ENCODE measurements at places on chromosomes 7 and 10.
A peak's percentile ranks its signal among the peaks of the same experiment; 100 is the strongest.

- DNase-seq: no peak
Measured at GRCh38 chr7:12757443-12757842, 70.0 kb downstream of the ARL4A start.

DNA sequence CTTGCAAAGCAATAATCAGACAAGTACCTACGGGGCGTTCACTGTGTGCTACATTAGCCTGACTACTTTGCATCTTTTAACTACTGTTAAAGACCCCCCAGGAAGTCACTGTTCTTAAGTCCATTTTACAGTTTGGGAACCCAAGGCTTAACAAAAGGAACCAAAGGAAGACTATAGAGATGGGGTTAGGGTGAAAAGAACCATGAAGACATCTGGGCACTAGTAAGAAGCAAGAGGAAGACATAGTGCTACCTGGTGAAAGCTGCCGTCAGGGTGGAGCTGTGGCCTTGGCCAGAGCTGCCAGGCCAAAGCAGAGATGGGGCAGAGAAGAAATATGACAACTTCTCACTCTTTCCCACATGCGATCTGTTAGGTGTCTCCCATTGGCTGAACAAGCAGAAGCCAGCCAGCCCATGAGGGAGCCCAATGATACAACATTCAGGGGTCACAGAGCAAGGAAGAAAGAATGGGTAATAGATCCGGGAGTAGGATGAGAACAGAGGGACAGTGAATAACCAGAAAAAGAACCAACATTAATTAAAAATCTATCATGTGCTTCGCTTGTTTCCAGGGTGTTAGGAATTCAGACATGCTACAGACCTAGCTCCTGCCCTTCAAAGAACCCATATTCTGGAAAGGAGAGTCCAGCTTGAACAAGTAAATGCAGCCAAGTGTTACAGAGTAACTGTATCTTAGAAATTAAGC lies 85.4 kb downstream of the ARID5B start:
- no peak for DNase-seq

DNA sequence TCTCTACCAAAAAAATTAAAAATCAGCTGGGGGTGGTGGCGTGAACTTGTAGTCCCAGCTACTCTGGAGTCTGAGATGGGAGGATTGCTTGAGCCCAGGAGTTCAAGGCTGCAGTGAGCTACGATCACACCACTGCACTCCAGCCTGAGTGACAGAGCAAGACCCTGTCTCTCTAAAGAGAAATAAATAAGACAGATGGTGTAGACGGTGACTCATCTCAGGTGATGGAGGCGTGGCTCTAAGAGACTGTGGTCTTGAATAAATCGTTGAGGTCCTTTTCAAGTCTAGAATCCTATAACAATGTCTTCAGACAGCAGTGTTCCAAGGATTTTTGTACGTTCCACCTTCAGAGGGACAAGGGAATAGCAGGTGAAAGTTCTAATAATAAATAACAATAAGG lies 53.8 kb upstream of the PFKFB3 start:
- DNase-seq: no peak

- peak; percentile 65 for DNase-seq
Measured at GRCh38 chr7:47266131-47266706, 315.7 kb downstream of the TNS3 start.

DNA sequence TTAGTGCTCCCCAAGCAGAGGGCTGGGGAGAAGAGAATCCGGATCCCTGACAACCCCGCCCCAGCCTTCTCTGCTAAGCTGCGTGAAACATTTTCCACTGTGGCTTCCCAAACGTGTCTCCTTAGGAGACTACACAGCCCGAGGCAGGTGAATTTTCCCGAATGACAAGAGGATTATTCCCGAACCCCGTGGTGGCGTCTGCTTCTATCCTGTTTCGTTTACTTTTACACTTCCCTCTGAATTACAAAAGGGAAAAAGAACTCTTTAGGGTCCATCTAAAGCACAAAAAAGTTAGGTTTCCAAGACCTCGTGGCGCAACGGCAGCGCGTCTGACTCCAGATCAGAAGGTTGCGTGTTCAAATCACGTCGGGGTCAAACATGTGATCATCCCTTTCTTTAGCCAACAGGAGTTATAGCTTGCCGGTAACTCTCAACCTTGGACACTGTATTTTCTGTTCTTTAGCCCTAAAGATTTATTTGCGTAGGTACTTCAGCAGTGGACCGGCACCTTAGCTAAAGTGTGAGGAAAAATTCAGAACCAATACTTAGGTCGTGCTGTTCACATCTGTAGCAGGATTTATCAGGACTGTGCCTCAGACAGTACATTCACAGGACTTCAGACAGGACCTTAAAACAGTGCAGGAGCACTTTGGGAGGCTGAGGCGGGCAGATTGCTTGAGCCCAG lies 3.2 kb upstream of the ZNF789 start:
- DNase-seq: no peak

- no peak for DNase-seq
Measured at GRCh38 chr10:77590344-77591237, 47.0 kb downstream of the KCNMA1 start.

DNA sequence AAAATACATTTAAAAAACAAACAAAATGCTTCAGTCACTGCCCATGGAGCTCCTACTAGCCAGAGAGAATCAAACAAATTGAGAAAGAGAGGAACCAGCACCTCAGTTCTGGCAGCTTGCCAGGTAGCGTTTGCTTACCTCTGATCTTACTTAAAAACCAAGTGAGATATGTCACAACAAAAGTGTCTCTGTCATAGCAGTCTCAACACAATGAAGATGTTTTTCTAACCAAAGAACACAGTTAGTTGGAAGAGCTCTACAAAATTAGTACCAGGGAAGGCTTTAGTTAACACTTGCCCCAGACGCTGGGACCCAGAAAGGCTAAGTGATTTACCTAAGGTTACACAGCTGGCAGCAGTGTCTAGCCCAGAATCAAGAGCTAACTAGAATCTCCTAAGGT lies 3.4 kb downstream of the DOCK4 start:
- DNase-seq: no peak
